IPS DF 19.7 (cell line): ENCODE measurements at places on chromosomes 11 and 22.

DNA sequence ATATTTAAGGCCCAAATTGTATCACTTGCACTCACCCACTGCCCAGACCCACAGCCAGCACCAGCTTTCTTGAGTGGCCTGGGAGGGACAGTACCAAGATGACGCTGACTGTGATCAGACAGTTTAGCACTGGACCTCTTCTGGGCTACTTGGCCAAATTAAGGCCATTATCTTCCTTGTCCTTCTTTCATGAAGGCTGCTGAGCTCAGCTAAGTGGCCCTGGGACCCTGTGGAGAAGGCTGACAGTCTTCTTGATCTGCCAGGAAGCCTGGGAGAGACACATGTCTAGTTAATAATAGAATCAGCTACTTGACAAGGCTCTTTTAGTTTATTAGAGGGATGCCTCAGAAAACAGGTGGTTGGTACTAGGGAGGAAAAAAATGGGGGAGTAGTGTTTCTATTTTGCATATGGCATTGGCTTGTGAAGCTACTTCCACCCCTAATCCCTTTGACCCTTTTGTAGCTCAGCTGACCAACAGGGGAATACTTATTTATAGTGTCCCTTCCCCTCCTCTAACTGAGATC lies 127.9 kb upstream of the NTM start:
- DNase-seq, result no peak

DNA sequence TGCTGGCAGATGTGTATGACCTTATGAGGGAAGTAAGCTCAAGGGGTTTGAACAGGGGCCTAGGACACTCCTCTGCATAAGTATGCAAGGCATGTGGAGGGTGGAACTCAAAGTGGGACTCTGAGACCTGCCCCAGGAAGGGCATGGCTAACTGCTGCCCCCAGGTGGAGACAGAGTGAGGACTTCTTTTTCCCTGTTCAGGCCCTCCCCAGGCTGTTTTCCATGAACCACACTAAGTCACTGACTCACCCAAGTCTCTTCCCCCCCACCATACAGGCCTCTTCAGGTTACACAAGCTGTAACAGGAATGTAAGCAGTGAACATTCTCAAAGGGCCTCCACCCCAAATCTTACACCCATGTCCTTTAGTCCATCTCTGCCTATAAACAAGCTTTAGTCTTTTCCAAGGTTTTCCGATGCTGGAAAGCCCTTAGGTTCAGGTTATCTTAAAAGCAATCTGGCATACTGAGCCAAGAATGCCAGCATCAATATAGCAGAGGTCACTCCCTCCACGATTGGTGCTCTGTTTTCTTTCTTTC lies 13.1 kb downstream of the EEF1G start:
- peak; percentile 93 for DNase-seq

DNA sequence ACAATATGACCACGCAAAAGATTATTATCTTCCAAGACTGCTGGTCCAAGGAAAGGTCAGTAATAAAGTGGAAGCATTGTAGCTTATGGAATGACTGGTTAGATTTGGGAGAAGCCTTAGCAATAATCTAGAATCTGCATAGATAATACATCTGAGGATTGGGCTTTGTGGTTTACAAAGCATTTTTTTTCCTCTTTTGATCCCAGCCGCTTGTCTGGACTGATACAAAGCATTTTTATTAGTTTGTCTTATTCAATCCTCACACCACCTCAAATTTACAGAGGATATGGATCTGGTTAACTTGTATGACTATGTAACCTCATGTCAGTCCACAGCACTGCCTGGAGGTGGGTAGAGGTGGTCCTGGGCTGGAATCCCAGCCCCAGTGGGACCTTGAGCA lies 990 bp upstream of the THRSP start:
- no peak for DNase-seq

GRCh38 chr11:12207384-12208150 lies 97.2 kb downstream of the MICAL2 start:
- DNase-seq, result no peak

- no peak for DNase-seq
Observed at GRCh38 chr22:18048441-18048898, 24.1 kb upstream of the MICAL3 start.
